Activated CD8-positive, alpha-beta memory T cell treated with anti-CD3 and anti-CD28 coated beads, Interleukin-2, amount 50 U/mL, for 48 hours (primary cell): ENCODE measurements at places on chromosomes 7 and 10.

- no peak for DNase-seq
These were observed 240.1 kb downstream of the SFMBT2 start for GRCh38 chr10:7170626-7171322.

DNA sequence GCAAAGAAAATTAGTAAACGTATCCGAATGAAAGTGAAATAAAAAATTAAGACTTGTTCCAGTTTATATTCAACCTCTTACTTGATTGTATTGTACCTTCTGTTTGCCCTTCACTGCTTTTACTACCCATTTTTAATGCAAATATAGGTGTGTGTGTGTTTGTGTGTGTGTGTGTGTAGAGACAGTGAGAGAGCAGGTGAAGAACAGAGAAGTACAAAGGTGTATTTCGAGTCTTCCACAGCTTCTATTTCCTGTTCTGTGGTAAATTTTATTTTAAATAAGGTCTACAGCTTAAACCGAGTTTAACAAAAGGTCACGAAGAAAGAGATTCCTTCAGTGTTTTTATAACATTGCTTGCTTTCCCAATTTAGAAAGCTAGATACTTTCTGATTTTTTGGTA, 12.7 kb upstream of the SVIL start:
- DNase-seq, result no peak

- no peak for DNase-seq
These were observed 2.5 kb downstream of the MMRN2 start for GRCh38 chr10:86954681-86955500.

GRCh38 chr10:30591249-30591670, 38.3 kb downstream of the LYZL2 start:
- DNase-seq, result no peak

DNA sequence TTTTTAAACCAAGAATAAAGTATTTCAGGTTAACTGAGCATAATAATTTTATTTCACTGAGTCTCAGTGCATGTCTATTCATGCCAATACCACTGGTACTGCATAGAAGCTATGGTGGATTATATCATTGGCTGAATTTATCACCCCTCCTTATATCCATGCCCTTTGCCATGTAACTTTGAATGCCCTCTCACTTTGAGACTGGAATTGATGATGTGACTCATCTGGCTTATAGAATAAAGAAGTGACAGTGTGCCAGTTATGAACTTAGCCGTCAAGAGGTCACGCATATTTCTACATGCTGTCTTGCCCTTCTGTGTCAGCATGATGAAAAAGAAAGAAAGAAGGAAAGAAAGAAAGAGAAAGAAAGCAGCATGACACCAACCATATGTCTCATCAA, 20.7 kb upstream of the ABLIM1 start:
- no peak for DNase-seq

GRCh38 chr10:107546986-107547385, 382.5 kb upstream of the SORCS1 start:
- no peak for DNase-seq

DNA sequence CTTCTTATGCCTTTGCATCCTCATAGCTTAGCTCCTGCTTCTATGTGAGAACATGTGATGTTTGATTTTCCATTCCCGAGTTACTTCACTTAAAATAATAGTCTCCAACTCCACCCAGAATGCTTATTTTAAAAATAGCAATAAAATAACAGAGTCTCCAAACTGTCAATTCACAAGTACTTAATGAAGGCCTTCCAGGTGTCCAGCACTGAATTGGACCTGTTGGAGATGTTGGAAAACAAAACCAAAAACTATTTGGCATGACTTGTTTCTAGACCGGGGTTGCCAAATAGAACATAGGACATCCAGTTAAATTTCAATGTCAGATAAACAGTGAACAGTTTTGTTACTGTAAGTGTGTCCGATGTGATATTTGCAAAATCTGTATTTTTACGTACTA, 208.1 kb upstream of the DKK1 start:
- DNase-seq, result no peak

GRCh38 chr7:94431176-94431575, 36.5 kb downstream of the COL1A2 start:
- no peak for DNase-seq

DNA sequence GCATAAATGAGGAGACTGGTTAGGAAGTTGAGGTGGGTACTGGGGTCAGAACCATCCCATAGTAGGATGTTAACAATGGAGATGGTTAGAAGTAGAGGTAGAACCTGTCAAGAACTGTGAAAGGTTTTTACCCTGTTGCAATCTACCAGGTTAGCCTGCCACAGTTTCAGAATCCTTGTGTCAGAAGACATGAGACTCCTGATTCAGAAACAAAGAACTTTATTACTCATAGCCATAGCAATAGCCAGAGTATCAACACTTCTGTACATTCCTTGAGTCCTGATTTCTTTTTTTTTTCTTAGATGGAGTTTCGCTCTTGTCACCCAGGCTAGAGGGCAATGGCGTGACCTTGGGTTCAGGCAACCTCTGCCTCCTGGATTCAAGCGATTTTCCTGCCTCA, 200.9 kb downstream of the GRM3 start:
- DNase-seq, result no peak

DNA sequence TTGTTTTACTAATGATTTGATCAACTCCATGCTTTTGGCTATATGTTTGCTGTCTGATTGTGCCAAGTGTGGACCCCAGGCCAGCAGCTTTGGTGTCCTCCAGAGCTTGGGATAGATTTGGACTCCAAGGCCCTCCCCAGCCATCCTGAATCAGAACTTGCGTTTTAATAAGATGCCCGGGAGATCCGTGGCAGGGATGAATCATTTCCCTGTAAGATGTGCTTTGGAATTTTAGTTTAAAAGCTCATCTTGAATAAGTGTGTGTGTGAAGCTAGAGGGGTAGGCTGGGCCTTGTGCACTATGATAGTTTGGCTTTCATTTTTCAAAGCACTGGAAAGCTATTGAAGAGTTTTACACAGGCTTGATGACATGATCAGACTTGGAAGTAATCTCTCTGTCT, 66.2 kb upstream of the SDK1 start:
- DNase-seq, result no peak

DNA sequence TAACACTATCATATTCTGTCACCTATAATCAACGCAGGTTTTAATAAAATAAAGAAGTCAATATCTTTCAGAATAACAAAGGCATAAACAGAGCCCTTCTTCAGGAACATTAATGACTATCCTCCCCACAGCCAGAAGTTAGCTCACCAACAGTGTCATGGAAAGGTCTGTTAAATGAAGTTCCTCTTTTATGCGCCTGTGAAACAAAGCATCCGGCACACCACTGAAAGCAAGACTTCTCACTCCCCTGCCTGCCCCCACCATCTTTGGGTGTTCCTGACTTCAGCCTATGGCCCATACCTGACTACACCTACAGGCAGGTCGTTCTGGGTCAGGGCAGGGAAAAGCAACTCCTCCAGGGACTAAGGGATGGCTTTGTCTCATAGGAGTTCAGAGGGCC, 205.4 kb downstream of the FANK1 start:
- no peak for DNase-seq

DNA sequence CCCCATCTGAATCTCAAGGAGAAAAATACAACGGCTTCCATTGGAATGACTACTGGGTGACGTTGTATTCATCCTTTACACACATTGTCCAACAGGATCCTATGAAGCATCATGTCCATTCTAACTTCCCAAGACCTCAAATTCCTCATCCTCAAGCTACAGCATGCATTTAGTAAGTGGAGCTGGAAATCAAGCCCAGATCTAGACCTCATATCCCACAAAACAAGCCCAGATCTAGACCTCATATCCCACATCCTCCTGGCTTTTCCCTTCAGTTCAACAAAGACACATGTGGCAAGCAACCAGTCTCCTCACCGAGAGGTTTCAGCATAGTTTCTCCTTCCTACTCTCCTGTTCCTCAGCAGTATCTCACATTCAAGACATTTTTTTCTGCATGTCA, 12.2 kb downstream of the IGF2BP3 start:
- no peak for DNase-seq

DNA sequence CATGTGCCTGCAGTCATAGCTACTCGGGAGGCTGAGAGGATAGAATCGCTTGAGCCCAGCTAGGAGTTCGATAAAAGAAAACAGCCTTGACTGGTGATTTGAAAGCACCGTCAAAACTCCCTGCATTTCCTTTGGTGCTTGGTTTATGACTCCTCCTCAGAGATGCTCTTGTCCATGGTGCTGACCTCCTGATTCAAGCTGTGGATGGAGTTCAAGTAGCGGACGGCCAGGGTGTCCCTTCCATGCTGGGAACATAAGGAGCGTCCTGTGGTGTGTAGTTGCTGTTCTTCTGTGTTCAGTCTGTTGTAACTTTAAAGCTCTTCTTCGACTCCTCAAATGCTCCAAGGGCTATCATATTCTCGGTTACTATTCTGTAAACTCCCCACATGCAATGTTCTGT, 382.5 kb upstream of the KIAA1217 start:
- no peak for DNase-seq

GRCh38 chr10:44806950-44807349, 104.2 kb upstream of the TMEM72 start:
- no peak for DNase-seq

DNA sequence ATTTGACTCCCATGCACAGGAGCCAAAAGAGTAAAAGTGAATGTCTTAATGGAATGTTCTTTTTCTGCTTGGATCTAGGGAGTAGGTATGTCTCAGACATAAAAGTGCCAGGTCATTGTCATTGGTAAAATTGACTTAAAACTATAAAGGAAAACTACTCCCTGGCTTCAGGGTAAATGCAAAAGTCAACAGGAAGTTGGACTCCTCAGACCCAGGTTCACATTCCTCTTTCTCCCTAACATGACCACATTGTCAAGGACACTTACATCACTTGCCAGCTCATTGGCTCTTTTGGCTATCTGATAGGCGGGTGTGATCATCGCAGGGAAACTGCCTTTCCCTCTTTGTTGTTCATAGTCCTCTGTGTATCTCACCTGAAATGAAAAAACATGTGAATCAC, 13.7 kb downstream of the NRAP start:
- DNase-seq, result no peak

- no peak for DNase-seq
These were observed 77.3 kb downstream of the GLRX3 start for GRCh38 chr10:130213286-130214080.

DNA sequence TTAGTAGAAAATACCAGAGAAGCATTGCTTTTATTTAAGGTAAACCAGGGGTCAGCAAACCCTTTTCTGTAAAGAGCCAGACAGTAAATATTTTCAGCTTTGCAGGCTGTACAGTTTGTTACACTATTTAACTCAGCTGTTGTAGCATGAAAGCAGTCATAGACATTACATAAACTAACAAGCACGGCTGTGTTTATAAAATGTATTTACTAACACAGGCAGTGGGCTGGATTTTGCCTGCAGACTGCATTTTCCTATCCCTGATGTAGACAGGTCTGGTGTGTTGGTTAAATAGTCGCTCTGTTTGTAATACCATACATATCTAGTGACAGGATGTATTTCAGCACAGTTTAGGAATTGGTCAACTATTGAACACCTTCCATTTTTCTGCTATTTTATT, 129.3 kb downstream of the ST7 start:
- no peak for DNase-seq

DNA sequence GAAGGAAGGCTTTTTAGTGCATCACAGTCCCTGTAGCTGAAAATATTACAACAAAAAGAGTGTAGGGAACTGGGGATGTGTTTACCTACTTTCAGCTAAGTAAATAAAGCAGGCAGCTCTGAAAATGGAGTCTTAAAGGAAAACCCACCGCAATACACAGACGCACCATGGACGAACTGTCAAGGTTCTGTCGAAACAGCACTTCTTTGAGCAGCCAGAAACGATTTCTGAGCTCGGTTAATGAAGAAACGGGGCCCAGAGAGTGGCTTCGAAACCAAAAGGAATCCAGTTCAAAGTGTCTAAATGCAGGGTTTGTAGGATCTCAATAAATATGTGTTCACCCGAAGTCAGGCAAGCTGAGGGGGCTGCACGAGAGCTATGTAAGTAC, 275.4 kb upstream of the NEBL start:
- DNase-seq, result no peak

DNA sequence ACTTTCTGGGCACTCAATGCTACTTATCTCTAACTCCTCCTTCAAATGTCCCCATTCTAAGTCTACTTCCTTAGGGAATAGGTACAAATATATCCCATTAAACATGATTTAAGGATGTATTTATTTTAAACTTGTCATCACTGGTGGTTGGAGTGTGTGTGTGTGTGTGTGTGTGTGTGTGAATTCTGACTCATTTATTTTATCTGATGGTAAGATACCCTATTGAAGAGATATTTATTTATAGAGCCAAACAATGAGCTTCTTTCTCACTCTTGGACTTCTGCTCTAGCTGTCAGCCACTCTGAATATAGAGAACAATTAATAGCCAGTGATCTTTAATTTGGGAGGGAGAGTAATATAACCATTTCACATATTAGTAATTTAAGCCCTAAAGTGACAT, 17.8 kb upstream of the MAGI2 start:
- DNase-seq, result no peak

DNA sequence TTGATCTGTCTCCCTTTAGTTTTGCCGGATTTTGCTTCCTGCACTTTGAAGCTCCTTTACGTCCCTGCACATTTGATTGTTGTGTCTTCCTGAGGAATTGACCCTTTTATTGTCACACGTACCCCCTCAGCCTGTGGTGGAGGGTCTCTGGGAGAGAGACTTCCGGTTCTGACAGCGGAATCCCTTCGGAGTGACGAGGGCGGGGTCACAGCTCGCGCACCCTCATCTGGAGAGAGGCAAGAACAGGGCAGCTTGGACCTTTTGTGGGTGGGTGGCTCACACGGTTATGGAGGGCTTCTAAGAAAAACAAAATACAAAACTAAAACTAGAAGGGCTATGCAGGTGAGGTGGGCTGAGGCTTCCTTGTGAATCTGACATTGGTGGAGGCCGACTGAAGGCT, 26.0 kb downstream of the AMZ1 start:
- DNase-seq, result no peak

- no peak for DNase-seq
These were observed 67.5 kb upstream of the CCNY start for GRCh38 chr10:35268791-35269257.

DNA sequence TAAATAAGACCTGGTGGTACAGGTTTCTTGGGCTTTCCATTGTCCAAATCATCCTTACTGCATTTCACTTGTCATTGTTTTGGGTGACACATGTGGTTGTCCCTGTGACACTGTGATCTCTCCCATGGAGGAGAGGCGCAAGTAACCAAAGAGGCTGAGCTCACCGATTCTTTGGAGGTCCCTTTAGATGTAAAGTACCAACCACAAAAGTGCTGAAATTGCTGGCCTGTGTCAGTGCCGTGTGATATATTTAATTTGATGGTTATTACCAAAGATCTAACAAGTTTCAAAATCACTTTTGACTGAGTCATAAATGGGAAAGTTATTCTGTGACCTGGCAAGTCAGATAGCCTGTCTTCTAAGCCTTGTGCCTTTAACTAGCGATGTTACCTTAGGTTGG, 19.4 kb downstream of the MCM10 start:
- DNase-seq, result no peak

GRCh38 chr7:43148161-43148731, 35.8 kb downstream of the HECW1 start:
- DNase-seq, result no peak

GRCh38 chr7:29563590-29564495, at the start of gene PRR15:
Gene PRR15, plus strand, starts transcription at chr7:29563835. Its CDS starts 2,495 bp downstream, at chr7:29566330.
- DNase-seq, result peak; percentile 52

- no peak for DNase-seq
These were observed 13.9 kb downstream of the RHBDD2 start for GRCh38 chr7:75892634-75893272.

- no peak for DNase-seq
These were observed 90.5 kb upstream of the SVIL start for GRCh38 chr10:29725133-29725720.

- DNase-seq, result no peak
These were observed 242.6 kb upstream of the ZNF32 start for GRCh38 chr10:43891241-43891640.

- DNase-seq, result no peak
These were observed 20.5 kb upstream of the CRYGN start for GRCh38 chr7:151460474-151460855.
